ENCODE measurements at places on chromosomes 7 and 10.

GRCh38 chr10:49526619-49527018 is 12.3 kb downstream of the ERCC6 start:
- DNase-seq, result no peak

DNA sequence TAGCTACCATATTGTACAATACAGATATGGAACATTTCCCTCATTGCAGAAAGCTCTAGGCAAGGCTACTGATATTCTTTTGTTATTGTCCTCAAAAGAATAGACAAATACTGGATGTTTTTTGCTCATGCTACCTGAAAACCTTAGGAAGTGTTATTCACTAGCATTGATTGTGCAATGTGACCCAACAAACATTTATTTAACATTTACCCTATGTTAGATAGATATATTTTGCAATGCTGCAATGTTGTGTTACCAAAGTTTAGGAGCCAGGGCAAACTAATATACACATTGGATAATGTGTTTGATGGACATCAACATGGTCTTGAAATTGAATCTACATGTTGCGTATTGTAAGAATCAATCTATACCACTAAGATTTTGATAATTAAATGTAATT is 112.8 kb upstream of the CREB5 start:
- no peak for DNase-seq

- DNase-seq, result no peak
These were observed 121.6 kb upstream of the ZNF92 start for GRCh38 chr7:65251851-65252620.

DNA sequence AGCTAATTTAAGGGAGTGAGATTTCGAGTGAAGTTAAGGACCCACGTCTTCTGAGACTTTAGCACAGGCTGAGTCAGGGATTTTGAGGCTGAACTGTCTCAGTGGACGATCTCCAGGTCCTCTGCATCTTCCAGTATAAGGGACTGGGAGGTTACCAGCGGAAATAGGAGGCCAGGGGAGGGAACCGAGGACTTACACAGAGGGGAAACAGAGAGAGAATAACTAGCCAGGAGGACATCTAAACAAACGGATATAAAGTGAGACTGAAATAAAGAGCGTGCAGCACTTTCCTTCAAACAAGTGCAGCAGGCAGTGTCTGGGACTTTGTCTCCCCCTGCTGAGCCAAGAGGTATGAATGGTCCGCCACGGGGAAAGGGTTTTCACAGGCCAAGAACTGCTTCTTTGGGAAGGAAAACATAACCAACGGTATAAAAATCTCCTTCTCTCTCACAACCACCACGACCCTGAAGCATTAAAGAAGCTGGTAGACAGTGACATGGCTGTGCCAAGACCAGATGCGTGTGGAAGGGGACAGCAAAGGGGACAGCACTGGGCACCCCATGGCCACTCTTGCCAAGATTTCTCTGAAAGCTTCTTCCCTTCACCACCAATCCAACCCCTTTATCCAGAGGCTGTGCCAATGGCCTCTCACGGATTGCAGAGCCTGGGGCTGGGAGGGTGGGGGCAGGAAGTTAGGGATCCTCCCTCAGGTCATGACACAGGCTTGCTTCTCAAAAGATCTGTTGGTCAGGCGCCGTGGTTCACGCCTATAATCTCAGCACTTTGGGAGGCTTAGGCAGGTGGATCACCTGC is 72.0 kb downstream of the SLC37A3 start:
- DNase-seq, result peak; percentile 61

DNA sequence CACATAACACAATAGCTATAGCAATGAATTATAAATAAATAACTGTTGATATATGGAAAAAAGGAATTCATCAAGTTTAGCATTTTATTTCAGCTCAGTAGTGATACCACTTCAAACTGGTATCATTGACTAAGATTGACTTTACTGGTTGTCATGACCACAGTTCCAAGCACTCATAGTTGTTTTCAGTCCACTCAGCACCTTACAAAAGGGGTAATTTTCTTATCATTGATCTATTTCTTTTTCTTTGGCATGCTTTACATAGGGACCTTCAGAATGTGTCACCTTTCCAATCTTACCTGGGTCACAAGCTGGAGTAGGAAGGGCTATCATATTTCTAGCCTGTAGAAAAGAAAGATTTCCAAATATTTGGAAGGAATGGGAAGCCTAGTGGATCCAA is 275.5 kb upstream of the TMEM229A start:
- DNase-seq, result no peak

GRCh38 chr7:92753614-92754013 is 82.8 kb downstream of the CDK6 start:
- no peak for DNase-seq

DNA sequence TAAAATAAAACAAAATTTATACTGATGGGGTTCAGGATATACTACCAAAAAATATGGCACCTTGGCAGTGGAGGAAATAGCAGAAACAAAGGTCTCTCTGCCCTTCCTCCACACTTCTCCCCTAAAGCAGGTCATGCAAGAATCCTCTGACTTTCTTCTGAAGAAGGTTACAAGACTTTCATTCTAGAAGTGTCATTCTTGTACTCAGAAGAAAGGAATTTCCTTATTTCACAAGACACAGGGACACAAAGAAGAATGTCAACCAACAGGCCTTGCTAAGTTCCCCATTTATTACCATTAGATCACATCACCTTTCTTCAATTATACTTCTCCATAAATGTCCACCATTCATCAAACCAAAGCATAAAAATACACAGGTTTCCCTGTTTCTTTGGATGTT is 470.2 kb downstream of the PAXIP1 start:
- no peak for DNase-seq

DNA sequence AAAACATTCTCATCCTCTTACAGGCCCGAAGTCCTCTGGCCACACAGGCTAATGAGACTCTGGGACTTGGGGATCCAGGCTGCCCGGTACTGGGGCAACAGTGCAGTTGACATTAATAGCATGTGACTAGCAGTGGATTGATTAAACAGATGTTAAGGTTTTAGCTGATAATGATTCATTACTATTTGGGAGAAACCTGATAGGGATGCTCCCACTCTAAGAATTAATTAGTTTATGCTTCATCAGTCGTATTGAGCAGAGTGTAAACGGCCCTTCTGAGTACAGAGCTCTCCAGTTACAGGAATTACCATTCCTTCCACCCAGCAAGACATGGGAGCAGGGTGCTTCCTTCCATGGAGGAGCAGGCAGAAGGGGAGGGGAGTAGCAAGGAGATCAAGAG is 82.7 kb downstream of the RPS24 start:
- no peak for DNase-seq

GRCh38 chr7:44986218-44987053 is 7.6 kb upstream of the MYO1G start:
- DNase-seq, result peak; percentile 95

- no peak for DNase-seq
These were observed 335.4 kb upstream of the MGMT start for GRCh38 chr10:129131457-129132132.

GRCh38 chr7:33952824-33953223 is 47.5 kb downstream of the BMPER start:
- DNase-seq, result no peak

- no peak for DNase-seq
These were observed 425.2 kb upstream of the VSTM2A start for GRCh38 chr7:54116956-54117355.

- no peak for DNase-seq
These were observed at the start of gene C10orf67 for GRCh38 chr10:23344241-23344841. Gene C10orf67, minus strand, starts transcription at chr10:23344797. Its CDS starts 23 bp downstream, at chr10:23344774.

- no peak for DNase-seq
These were observed 60.4 kb downstream of the ZNF33B start for GRCh38 chr10:42578019-42578418.

GRCh38 chr7:88350118-88350517 is 43.4 kb upstream of the STEAP4 start:
- DNase-seq, result no peak

DNA sequence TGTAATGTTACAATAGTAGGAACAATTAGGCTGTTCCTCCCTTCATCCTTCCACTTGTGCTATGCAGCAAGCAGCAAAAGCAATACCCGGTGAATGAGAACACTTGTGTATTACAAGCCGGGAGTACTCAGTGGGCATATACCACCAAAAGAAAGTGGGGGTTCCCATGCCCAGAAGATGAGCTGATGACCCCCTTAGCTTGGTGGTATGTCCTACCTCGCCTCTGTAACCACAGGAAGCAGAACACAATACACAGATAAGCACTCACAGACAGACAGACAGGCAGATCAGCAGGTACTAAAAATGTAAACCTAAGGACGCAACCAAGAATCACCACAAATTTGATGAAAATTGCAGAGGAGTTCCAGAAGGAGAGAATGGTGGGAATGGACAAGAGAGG is 15.5 kb upstream of the KIF20B start:
- DNase-seq, result no peak

GRCh38 chr7:106895246-106895864 is 30.3 kb downstream of the PIK3CG start:
- DNase-seq, result no peak

DNA sequence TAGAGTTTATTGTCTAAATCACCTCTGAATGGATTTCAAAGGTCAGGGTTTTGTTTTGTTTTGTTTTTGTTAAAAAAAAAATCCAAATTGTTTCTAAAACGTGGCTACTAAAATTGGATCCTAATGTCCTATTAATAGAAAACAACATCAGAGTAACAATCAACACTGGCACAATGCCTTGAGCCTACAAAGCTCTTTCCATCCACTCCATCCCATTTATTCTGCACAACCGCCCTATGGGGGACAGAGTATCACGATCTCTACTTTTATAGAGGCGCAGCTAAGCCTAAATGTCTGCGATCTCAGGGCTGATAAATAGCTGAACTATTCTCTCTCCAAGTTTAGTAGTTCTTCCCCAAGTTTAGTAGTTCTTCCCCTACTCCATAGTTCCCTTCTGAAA is 78.8 kb downstream of the FGFR2 start:
- DNase-seq, result no peak

DNA sequence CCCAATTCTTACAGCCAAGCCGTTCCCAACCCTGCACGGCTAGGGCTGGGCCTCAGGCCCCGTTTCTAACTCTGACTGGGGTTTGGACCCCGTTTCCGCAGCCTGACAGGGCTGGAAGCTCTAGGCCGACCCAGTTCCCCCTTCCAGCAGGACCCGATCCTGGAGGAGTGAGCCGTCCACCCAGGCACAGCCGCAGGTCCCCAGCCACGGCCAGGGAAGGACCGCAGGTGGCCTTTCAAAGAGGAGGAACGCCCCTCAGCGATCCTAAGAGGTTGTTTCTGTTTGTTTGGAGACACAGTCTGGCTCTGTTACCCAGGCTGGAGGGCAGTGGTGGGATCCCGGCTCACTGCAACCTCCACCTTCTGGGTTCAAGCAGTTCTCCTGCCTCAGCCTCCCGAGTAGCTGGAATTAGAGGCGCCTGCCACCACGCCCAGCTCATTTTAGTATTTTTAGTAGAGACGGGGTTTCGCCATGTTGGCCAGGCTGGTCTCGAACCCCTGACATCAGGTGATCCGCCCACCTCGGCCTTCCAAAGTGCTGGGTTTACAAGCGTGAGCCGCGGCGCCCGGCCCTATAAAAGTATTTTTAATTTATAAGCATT is 778 bp upstream of the GET4 start:
- no peak for DNase-seq

- DNase-seq, result no peak
These were observed 160.0 kb upstream of the ANK3 start for GRCh38 chr10:60549686-60550085.

- DNase-seq, result peak; percentile 97
These were observed 8.2 kb upstream of the NDST2 start for GRCh38 chr10:73819513-73820093.

DNA sequence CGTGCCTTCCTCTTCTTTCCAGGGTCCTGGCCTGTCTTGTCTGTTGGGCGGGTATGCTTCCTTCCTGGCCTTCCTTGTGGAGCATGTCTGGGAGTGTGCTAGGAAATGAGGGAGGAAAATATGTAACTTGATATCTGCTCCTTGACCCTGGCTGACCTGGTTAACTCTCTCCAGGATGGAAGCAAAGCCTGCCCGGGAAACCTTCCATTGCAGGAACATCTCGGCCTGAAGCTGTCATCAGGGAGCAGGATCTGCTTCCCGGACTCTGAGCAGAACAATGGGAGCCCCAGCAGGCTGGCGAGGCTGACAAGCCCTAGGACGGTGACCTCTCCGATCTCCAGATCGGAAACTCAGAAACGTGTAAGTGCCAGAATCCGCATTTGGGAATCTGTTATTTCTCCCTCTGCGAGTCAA is 340.3 kb downstream of the FRMD4A start:
- DNase-seq, result no peak

GRCh38 chr7:24879291-24879690 is 100.7 kb downstream of the OSBPL3 start:
- DNase-seq, result no peak

- no peak for DNase-seq
These were observed 88.4 kb downstream of the DNAJB6 start for GRCh38 chr7:157425137-157425731.

DNA sequence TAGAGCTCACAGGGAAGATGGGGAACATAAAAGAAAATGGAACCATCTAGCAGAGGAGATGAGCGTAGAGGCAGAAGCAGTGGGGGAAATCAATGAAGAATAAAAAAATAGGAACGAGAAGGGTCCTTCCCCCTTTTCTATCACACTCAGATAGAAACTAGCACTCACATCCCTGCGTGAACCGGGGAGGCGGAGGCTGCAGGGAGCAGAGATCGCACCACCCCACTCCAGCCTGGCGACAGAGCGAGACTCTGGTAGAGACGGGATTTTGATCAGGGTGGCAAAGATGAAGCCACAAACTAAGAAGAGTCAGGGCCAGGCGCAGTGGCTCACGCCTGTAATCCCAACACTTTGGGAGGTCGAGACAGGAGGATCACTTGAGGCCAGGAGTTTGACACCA is 64.7 kb upstream of the ECHDC3 start:
- no peak for DNase-seq

GRCh38 chr10:112811741-112812551 is 138.1 kb upstream of the TCF7L2 start:
- DNase-seq, result peak; percentile 43

- no peak for DNase-seq
These were observed 38.2 kb downstream of the DLG5 start for GRCh38 chr10:77888356-77888703.

DNA sequence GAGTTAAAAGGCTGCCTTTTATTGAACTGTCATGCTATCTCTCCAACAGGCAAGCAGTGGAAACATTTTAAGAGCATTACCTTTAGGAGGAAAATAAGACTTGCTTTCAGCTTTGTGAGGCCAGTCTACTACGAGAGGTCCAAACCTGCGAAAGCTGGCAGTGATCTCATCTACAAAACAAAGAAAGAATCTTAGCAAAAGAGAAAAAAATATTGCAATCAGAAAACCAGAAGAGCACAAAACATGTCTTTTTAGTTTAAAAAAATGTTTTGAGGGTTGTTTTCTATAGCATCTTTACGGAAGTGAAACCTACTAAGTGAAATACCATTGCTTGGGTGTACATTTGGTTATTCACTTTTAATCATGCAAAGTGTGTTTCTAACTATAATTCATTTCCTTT is 147.9 kb downstream of the CPEB3 start:
- no peak for DNase-seq

DNA sequence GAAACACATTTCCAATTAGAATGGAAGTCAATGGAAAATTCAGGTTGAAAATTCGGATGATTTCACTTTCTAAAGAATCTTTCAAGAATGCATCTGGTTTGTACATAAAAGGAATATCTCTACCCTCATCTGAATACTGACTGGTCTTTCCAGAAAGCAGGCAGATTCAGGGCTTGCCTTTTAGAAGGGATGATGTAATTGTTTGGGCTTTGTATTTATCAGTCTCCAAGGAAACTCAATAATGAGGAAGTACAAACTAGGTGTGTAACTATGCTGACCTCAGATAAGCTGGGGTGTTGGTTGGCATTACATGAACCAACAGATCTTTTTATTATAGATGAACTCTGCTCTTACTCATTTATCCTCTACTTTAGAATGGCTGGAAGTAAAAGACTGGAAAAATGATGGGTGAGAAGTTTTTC is 24.1 kb downstream of the PDLIM1 start:
- no peak for DNase-seq

- DNase-seq, result no peak
These were observed 152.9 kb downstream of the DNAJB9 start for GRCh38 chr7:108722561-108722960.

All from left lobe of liver (tissue), 2 donors.